ENCODE measurements at places on chromosomes 13 and 19.
A peak's percentile ranks its signal among the peaks of the same experiment; 100 is the strongest.

DNA sequence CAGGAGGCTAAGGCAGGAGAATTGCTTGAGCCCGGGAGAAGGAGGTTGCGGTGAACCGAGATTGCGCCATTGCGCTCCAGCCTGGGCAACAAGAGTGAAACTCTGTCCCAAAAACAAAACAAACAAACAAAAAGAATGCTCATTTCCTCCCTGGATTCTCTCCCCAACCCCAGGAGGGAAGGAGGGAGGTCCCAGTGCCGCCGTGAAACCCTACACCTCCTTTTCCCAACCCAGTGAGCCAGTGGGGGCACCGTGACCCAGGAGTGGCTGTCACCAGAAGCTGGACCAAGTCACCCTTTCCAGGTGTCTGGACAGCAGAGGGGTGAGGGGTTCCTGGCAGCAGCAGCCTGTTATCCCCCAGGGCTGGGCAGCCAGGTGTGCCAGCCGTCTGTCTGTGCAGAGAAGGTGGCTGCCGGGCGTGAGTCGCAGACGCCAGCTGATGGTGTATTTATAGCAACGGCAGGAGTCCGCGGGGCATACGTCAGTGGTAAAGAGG lies 23.5 kb downstream of the NFIC start:
- no peak for DNase-seq

GRCh38 chr13:36764957-36765356 lies 54.1 kb upstream of the RFXAP start:
- no peak for DNase-seq

DNA sequence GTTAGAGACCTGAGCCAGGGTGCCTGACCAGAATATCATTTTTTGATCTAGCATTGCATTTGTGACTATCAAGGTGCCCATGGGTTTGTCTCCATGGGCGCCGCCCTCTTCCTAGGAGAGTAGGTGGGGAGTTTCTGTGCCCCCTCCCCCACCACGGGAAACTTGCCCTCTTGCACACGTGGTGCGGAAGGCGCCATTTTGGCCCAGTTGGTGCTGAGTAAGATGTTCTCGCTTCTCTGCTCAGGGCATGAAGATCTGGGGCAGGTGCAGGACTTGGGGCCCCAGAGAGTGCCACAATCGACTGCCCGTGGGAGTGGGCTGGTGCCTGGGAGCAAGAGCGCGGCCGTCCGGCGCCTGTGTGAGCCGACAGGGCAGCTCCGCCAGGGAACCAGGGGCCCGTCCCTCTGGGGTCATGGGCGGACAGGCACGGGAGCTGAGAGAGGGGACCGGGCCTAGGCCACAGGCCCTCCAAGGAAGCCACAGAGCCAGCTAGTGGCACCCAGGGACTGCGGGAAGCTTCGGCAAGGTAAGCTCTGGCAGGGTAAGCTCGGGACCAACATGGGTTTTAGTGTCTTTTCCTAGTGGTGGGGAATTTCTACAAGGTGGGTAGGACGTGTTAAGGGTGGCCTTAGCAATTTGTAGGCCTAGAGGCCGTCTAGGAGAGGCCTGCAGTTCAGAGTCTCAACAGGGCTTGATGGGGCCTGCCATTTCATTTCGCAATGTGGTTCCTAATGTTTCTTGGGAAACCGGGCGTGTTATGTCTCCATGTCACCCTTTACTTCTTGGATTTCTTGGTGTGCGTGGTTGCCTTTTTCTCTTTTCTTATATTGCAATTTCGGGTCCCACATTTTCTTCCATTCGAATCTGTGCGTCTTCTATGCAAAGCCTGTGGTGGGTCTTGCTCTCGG lies 14.5 kb downstream of the SACS start:
- no peak for DNase-seq

DNA sequence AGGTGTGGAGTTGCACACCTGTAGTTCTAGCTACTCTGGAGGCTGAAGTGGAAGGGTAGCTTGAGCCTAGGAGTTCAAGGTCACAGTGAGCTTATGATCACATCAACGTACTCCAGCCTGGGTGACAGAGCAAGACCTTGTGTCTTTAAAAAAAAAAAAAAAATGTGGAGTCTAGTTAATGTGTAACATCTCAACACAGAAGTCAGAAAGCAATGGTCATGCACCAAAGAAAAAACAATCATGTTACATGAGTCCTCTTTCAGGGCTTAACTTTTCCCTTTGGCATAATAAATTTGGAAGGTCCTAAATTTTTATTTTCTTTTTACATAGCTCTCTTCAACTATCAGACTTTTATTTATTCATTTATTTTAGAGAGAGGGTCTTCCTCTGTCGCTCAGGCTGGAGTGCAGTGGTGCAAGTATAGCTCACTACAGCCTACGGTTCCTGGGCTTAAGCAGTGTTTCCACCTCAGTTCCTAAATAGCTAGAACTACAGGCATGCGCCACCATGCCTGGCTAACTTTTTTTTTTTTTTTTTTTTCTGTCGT lies 22.3 kb downstream of the SETDB2 start:
- DNase-seq: no peak

- no peak for DNase-seq
These were observed 4.0 kb upstream of the MAST3 start for GRCh38 chr19:18093439-18094161.

DNA sequence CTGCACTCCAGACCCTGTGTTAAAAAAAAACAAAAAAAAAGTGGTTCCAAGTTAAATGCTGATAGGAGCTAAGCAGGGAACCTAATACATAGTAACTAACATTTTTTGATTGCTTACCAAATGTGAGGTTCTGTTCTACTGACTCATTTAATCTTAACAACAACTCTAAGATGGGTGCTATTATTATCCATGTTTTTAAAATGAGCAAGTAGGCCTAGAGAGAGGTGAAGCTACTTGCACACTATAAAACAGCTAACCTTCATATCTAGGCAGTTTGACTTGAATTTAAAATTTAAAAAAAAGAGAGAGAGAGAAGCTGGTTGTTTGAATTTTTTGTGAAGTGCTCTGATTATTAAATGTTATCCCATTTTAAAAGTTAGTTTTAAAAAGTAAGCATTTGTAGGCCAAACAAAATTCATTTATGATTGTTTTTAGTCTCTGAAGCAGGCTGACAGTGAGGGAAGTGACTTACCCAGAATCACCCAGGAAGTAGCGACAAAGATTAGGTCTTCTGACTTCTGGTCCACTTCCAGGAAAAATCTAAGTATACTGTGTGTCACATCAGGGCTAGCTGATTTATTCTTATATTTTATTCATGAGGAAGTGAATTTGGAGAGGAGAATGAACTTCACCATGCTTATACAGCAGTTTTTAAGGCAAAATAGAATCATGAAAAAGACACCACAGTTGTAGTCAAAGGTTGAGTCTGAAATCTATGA lies 2.4 kb downstream of the SIGLECL1 start:
- no peak for DNase-seq

GRCh38 chr19:15631817-15632216 lies 8.9 kb upstream of the CYP4F3 start:
- peak; percentile 15 for DNase-seq

DNA sequence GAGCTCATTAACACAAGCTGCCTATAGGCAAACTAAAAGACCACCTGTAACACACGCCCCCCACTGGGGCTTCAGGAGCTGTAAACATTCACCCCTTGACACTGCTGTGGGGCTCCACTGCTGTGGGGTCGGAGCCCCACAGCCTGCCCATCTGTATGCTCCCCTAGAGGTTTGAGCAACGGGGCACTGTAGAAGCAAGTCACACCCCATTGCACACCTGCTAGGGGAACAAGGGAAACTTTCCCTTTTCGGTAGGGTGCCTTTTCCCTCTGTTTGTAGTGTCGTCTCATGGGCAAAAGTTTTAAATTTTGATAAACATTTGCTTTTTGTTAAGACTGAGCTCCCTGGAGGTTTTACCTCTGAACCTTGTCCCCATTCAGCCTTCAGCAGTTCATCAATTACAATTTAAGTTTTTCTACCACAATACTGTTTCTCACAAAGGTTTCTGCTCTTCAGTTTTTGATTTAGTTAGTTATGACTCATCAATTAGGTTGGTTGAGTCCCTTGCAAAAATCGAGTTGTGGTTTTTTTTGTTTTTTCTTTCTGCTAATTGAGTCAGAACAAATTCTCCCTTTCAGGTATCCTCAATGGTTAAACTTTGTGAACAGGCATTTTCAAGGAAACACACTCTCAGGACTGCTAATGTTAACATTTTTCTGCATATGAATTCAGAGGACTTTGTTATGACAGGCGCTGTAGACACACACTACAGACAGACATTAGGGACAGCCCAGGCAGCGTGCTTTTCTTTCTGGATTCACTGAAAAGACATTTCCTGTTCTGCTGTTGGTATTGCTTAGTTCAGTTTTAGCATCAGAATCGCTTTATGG lies 35.1 kb downstream of the ZNF433 start:
- DNase-seq: peak; percentile 61

Measured in T-helper 1 cell (primary cell).